ENCODE measurements at places on chromosomes 7 and 10.

GRCh38 chr10:72320676-72321247, 34.0 kb downstream of the DNAJB12 start:
- peak; percentile 97 for DNase-seq

DNA sequence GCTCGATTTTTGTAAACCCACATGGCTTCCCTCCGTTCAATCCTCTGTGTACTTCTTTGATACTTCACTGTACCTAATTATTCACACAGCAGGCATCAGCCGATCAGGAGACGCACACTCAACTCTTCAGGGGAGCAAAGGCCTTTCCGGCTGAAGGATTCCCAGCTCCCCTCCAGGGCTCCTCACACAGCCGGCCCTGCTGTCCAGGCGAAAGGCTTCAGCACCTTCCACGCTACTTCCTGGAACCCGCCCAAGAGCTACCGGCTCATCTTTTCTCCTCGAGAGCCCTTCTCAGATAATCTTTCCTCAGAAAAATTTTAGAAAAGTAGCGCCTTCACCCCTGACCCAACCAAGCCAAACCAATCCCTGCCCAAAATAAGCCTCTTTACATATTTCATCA, 270.4 kb downstream of the ZMYND11 start:
- DNase-seq: no peak

DNA sequence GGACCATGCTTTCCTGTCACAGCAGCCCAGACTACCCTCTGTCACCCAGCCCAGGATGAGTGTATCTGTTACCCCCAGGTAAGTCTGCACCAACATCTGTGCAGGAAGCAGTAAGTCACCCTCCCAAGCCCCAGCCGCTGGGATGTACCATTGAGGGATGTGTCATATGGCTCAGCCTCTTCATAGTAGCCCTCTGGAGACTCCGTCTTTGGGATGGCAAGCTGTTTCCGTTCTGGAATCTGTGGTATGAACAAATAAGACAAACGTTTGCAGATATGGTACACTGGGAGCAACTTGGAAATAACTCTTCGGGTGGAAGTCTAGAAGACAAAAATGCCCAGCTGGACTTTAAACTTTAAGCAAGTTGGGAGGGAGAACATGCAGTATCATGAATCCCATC, 81.3 kb downstream of the AFAP1L2 start:
- DNase-seq: no peak

- DNase-seq: no peak
Measured at GRCh38 chr7:10483671-10484070, 490.0 kb upstream of the PHF14 start.

GRCh38 chr10:48819783-48820182, 119.9 kb downstream of the LRRC18 start:
- DNase-seq: no peak

- no peak for DNase-seq
Measured at GRCh38 chr10:69567920-69568319, 5.3 kb downstream of the NEUROG3 start.

- DNase-seq: no peak
Measured at GRCh38 chr7:151732834-151733592, 143.9 kb downstream of the PRKAG2 start.

DNA sequence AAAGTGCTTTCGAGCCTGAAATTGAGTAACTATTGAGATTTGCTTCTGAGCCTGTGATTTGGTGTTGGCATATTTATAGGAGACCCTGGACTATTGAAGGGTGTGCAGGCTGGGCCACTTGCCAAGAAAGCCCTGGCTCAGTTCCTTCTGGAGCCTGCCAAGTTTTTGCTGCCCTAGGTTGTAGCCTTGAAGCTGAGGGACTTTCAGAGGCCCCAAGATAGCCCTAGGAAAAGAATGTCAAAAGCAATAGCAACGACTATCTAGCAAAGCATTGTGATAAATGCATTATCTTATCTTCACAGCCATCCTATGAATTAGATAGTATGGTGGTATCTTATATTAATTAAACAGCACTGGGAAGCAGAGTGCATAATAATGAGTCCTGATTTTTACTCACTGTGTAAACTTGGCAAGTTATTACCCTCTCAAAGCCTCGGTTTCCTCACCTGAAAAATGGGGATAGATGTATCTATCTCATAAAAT, 473.7 kb upstream of the PODXL start:
- no peak for DNase-seq

DNA sequence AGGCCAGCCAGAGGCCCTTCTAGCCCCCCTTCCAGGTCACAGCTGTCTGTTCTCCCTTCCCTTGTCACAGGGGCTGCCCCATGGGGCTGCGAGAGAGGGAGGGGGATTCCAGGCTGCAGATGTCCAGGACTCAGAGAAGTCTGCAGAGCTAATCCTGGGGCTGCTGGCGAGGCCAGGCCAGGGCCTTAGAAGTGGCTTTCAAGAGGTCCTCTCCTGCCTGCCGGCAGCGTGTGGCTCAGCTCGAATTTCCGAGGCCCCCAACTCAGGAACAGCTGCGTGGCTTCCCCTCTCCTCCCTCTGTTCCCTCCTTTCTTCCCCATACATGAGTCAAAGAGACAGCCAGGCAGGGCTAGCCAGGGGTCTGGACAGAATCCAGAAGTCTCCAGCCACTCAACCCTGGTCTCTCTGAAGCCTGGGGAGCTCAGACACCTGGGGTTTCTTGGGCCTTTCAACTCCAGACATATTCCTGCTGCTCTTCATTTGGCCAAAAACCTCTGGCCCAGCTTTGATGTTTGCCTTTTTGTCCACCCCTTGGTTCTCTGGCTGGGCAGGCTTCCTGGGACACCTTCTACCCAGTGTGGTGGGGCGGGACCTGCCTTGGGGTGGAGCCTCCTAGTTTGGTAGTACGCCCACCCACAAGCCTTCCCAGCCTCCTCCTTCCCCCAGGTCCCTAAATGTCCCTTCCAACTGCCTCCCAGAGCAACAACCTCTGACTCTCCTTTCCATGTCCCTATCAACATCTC, 21.8 kb upstream of the EIF5AL1 start:
- no peak for DNase-seq

- DNase-seq: peak; percentile 61
Measured at GRCh38 chr7:139855498-139856270, 26.6 kb downstream of the TBXAS1 start.

GRCh38 chr7:117383483-117384189, 43.7 kb downstream of the ASZ1 start:
- no peak for DNase-seq

- DNase-seq: no peak
Measured at GRCh38 chr7:137877027-137877675, 30.4 kb upstream of the DGKI start.

- no peak for DNase-seq
Measured at GRCh38 chr7:106052681-106053080, 59.4 kb downstream of the SYPL1 start.

DNA sequence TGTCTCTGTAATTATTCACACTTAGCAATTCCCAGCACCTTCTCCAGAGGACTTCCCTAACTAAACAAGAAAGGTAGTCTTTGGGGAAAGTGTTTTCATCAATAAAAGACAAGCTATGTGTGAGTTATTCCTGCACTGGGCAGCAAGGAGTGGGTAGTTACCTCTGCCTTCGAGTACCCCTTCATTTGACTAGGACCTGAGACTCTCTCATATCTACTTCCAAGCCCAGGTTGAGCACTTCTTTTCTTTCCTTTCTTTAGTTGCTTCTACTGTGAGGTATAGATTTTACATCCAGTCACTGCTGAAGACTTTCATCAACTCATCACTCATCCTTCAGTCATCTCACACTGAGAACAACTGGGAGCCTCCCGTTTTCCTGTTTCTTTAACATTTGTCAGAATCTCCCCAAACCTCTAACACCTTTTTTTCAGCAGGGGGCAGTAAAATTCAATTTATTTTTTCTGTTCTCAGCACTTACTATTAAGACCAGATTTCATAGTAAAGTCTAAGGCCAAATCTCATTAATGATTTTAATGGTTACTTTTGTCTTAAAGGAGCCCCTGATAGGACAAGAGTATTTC, 80.1 kb upstream of the PRSS1 start:
- no peak for DNase-seq

DNA sequence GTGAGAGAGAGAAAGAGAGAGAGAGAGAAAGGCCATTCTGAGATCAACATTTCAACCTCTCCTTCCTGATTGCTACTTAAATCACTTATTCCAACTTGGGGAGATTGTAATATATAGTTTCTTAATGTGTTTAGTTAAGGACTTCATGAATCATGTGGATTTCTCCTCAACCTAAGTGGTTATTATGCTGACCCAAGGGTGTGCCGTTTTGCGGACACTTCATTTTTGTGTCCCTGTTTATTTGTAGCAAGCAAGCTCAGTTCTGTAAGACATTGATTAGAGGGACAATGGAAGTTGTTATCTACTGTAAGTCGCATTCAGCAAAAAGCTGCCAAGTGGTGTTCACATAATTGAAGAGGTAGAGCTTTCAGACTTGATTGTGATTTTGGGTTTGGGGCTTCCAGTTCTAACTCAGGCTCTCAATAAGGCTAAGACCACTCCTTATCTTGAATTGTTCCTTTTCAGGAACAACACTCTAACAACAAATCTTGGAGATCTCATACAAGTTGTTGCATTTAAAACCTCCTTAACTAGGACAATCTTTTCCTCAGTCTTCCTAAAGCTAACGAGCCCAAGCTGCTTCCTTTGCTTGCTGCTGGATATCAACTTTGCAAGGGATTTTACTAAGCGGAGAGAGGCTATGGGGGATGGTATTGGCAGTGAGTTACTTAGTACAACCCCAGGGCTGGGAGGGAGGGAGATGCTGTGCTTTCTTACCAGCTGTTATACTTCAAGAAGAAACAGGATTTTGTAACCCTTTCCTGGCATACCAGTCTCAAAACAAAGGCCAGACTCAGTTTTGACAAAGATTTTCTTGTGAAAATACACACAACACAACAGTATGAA, 19.8 kb upstream of the COL1A2 start:
- no peak for DNase-seq

DNA sequence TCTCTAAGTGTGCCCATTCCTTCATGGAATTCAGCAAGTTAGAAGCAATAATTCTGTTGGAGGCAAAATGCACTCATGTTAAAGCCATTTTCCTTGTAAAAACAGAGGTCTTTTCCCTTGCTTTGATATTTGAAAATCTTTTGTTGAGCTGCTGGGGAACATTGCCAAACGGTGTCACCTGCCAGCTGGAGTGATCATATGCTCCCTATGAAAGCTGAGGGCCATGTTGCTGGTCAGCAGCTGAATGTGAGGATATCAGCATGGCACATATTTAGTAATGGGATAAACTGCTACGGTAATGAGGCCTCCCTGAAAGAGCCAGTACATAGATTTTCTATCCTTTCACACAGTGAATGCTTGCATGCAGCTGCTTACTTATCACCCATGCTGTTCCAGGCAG, 224.3 kb downstream of the THSD7A start:
- DNase-seq: no peak

GRCh38 chr10:128013626-128014025, 106.7 kb downstream of the PTPRE start:
- DNase-seq: no peak

- no peak for DNase-seq
Measured at GRCh38 chr7:137992550-137993394, 9.1 kb downstream of the CREB3L2 start.

- DNase-seq: no peak
Measured at GRCh38 chr10:78768041-78768835, 300.5 kb upstream of the ZMIZ1 start.

DNA sequence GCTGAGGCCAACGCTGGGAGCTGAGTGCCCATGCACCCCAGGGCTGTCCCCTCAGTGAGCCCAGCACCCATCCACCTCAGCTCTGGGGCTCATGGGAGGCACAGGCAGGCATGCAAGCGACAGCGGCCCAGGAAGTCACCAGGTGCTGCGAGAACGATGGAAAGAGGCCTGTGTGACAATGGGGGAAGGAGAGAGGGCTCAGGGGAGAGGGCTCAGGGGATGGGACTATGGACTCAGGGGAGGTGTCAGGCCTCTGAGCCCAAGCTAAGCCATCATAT, 292.5 kb downstream of the WDR37 start:
- no peak for DNase-seq

DNA sequence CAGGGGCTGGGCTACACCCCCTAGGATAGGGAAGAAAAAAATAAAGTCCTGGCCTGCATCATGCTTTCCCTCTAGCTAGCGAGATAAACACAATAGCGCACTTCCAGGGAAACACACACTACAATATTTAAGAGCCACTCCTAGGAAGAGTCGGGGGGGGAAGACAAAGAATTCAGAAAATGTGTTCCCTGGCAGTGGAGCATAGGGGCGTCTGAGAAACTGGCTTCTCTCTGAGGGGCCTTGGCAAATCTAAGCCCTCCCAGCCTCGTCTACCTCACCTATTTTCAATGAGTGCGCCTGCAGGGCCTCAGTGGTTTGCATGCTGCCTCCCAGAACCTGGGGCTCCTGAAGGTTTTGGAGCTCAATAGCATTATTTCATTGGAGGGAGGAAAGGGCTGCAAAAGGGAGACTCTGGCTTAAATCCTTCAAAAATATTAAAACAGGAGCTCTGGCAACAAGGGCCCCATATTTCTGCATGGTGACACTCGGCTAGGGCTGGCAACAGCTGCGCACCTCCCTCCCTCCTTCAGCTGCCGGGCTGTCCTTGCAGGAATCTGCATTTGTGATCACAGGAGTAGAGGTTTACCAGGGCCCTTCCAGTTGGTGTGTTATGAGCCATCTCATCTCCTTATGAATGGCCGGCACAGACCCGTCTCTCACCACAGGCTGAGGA, 10.8 kb downstream of the ANXA11 start:
- DNase-seq: no peak

DNA sequence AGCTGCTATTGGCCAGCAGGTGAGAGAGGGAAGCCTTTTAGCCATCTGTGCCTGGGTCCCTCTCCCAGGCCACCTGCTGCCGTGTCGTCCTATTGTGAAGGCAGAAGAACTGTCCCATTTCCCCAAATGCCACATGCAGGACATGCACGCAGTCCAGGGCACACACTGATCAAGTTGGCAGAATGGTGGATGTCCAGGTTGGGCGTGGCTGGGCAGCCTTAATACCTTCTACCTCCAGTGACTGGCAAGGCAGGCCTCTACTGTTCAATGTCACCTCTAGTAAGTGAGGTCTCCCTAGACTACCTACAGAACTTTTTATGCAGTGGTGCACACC, 37.6 kb downstream of the ALOX5 start:
- DNase-seq: no peak

DNA sequence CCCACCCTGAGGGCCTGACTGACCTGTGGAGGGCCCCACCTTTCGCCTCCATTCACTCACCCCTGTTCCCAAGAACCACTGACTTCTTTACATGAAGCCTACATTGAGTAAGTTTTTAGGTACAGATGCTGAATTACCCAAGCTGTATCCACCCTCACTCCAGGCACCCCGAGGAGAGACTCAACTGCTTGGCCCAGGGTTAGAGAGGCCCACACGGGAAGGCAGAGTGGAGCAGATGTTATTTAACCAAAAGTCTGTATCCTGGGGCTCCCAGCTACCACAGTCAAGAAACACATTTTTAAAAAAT, 213.1 kb upstream of the FRMD4A start:
- DNase-seq: no peak

All from SIG-M5 (cell line).